ENCODE measurements at places on chromosomes 4 and X.

GRCh38 chrX:2817036-2817435, 11.7 kb upstream of the GYG2 start:
- no peak for DNase-seq

- no peak for DNase-seq
Measured at GRCh38 chr4:6767748-6768538, 14.6 kb upstream of the KIAA0232 start.

GRCh38 chrX:42093756-42094155, 170.4 kb upstream of the CASK start:
- DNase-seq = no peak

- DNase-seq = no peak
Measured at GRCh38 chr4:39502019-39502663, 25.1 kb downstream of the UGDH start.

DNA sequence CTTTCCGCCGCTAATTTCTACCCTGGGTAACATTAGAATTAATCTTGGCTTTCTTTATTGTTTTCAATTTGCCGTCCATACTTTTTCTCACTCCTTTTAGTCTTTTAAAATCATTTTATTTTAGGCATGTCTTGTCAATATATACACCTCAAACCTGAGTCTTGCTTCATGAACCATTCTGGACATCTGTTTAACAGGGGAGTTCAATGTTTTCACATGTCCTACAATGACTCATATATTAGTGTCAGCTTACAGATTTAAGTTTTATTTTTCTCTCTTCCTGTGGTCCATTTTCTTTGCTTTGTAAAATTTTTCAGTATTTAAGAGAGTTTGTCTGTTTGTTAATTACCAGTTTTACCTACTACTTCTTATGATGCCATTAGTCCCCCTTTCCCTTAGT, 89.5 kb downstream of the LCORL start:
- DNase-seq = no peak

DNA sequence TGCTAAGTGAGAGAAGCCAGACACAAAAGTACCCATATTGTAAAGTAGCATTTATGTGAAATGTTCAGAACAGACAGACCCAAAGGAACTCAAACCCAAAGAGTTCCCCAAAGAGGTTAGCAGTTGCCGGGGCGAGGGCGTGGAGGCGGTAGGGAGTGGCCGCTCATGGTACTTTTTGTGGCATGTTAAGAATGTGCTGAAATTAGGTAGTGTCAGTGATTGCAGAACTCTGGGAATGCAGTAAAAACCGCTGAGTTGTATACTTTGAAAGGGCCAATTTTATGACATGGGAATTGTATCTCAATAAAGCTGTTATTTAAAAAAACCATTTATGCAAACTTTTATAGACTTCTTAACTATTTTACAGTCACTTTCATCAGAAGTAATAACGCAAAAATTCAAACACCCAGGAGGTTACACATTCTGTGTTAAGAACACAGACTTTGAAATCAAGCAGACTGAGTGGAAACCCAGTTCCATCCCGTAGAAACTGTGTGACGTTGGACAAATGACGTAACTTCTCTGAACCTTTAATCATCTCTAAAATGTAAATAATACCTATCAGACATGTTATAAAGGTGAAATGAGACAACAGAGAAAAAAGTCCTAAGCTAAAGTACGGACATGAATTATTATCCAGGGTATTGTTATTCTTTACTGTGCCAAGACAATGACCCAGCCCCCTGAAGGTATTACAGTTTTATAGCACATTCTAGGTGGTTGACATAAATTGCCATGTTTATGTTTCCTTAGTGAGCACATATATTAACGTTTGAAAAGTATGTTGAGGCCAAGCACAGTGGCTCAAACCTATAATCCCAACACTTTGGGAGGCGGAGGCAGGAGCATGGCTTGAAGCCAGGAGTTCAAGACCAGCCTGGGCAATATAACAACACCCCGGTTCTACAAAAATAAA, 19.7 kb downstream of the ZFP42 start:
- DNase-seq = no peak

DNA sequence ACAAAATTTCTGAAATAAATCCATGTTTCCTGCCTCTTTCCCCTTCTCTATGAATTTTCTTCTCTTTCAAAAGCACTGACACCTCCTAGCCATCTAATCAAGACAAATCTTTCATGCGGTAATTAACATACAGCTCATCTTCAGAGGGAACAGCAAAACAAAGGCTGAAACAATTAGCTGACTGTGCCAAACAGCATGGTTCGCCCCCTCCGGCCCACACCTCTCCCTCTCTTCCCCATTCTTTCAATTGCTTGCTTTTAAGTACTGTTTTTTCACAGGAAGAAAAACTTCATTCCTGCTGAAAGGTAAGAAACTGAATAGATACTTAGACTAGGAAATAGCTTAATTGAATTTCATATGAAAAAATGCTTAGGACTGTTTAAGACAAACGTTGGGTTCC, 291.1 kb upstream of the NOCT start:
- DNase-seq = no peak

- no peak for DNase-seq
Measured at GRCh38 chr4:5815641-5816040, 77.2 kb downstream of the CRMP1 start.

DNA sequence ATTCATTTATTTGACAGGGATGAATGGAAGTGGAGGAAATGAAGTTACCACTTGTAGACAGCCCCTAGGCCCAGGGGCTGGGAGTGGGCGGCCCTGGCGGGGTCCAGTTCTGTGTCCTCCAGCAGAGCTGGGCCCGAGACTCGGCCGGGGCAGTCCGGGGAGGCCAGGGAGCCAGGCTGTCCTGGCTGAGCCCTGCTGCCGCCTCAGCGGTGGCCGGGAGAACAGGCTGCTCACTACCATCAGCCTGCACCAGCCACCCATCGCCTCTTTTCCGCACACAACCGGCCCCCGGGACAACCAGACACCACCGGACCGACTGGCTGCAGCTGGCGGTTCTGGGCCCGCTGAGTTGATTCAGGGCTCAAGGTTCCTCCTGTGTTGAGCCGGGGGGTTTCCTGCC, 25.6 kb downstream of the CLDN34 start:
- no peak for DNase-seq

GRCh38 chrX:1425381-1425780, 27.3 kb downstream of the ASMTL start:
- no peak for DNase-seq

DNA sequence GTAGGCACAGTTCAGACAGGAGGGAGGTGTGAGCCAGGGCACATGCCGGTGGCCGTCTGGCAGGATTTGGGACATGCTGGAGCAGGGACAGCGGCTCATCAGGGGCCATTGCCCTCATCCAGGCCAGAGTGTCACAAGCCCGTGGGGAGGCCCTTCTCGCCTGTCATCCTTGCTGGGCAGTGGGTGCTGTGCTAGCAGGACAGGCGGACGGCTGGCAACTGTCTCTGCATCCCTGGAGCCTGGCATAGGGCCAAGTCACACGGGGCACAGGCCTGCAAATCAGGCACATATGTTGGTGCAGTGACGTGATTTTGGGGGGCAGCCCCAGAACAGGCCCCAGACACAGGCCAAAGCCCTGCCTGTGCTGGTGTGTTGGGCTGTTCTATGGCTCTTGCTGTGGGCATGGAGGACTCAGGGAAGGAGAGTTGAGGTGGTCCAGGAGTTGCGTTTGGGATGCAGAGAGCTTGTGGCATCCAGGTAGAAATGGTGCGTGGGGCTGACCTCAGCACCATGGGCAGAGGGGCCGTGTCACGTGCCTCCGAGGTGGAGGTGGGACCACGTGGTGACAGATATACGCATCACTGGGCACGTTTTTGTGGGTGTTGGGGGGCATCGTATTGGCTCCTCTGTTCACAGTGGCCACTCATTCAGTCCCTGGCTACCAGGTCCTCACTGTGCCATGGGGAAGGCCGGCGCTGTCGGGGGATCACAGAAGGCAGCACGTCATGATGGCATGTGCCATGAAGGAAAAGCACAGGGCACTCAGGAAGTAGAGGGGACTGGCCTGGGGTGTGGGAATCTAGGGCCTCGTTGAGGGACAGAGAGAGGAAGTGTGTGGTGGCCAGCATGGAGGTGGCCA, 14.6 kb upstream of the MSANTD1 start:
- no peak for DNase-seq

DNA sequence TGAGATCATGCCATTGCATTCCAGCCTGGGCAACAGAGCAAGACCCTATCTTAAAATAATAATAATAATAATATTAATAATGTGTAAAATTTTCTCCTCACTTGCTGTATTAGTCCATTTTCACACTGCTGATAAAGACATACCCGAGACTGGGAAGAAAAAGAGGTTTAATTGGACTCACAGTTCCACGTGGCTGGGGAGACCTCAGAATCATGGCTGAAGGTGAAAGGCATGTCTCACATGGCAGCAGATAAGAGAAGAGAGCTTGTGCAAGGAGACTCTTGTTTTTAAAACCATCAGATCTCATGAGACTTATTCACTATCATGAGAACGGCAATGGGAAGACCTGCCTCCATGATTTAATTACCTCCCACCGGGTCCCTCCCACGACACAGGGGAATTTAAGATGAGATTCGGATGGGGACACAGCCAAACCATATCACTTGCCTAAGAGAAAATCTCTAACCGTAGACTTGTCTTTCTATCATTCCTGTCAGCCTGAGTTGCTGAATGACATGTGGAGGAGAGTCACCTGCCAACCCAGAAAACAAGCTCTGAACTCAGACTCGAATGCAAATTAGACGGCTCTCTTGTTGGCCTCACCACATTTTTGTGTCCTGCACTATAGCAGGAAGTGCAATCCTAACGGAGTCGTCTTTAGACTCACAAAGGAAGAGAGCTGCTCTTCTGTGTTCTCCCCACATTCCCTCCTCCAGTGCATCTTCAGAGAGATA, 51.9 kb upstream of the DCTD start:
- no peak for DNase-seq

- no peak for DNase-seq
Measured at GRCh38 chrX:130301977-130302376, 33.3 kb upstream of the ZNF280C start.

DNA sequence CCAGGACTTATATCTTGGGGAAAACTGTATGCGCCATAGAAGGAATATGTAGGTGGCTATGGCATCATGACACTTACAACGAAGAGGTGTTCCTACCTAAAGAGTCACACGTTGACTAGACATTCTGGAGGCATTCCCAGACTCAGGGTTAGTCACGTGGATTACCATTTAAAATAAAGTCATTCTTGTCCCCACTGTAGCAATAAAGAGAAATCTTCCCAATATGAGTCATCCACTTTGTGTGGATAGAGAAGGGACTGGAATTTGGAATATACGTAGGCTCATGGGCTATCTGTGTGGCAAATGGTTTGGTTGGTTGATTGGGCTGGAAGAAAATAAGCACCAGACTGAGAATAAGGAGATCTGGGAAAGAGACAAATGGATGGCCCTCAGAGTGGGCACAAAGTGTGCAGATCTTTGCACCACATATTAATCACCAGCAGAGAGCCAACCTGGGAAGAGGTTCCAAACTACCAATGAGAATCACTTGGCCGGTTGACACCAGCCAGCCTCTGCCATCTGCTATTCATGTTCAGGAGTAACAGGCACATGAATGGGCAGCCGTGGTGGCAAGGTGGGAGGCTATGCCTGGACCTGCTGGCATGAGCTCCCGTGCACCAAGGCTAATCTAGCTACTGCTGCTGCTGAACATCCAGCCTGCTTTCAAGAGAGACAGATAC, 41.0 kb downstream of the MTNR1A start:
- DNase-seq = no peak

DNA sequence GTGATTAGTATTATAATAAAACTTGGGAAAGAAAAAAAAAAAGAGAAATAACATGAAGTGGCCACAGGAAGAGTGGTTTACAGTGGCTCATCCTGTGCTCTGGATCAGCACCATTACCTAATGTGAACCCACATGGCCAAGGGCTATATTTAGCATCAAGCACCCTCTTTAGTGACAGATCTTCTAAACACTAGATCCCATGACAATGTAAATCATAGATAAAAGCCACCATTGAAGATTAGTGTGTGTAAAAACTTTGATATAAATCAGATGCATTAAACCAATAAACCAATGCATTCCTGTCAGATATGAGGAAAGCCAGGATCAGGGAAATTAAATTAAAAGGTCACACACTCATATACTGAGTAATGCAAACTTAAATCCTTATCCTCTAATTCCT, 400.6 kb upstream of the MAGEB18 start:
- DNase-seq = no peak
